Lung microvascular endothelial cell (primary cell): ENCODE measurements at places on chromosomes 1 and 21. TPM values are rescaled to one million over a fixed set of nuclear protein-coding genes. Genes with fewer than 3 reads are reported as not detected.
A peak's percentile ranks its signal among the peaks of the same experiment; 100 is the strongest.

CFHR3 gene
- total RNA-seq, result not detected in 2 replicates

FAM151A gene
- not detected in 2 replicates for total RNA-seq

RSPH1 gene
- not detected in 2 replicates for total RNA-seq

DNA sequence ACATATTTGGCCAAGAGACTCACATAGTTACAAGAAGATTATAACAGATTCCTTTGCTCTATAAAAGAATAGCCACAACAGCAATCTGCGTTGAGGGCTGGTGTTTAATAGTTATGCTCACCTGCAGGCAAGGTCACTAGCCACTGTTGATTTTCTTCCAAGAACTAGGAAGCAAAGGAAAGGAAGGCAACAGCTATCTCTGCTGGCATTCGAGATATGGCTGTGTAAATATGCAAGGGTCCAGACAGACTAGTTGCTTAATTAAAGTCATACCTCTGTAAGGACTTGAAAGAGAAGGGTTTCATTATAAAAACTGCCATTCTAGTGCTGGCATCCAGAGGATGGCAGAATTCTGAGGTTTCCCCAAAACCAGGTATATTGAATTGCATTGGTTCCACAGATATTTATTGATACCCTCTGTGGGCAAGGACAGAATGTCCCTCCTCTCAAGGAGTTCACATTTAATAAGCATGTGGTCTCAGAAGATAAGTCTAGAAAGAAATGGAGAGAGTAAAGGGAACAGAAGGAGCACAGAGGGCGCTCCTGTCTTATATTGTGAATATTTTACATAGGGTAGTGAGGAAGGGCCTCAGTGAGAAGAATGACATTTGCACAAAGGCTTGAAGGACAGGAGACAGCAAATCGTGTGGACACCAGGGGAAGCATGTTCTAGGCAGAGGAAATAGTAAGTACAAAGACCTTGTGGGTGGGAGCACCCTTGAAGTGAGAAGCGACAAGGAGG lies 23.6 kb upstream of the PLEKHA6 start:
- DNase-seq, result no peak

DNA sequence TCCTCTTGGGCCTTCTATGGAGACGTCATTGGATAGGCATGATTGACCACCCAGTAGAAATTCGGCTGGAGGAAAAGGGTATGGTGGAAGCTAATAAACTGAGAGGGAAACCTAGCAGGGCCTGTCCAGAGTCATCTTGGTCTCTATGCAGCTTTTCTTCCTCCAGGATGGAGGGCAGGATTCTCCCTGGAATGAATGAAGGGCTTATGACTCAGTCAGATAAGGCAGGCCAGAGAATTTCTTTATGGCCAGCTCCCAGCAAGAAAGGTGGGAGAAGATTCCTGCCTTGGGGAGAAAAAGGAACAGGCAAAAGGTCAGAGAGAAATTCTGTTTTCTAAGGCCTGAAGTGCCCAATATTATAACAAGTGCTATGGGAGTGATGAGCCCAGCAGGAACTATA lies 17.1 kb downstream of the FBLIM1 start:
- no peak for DNase-seq

DNA sequence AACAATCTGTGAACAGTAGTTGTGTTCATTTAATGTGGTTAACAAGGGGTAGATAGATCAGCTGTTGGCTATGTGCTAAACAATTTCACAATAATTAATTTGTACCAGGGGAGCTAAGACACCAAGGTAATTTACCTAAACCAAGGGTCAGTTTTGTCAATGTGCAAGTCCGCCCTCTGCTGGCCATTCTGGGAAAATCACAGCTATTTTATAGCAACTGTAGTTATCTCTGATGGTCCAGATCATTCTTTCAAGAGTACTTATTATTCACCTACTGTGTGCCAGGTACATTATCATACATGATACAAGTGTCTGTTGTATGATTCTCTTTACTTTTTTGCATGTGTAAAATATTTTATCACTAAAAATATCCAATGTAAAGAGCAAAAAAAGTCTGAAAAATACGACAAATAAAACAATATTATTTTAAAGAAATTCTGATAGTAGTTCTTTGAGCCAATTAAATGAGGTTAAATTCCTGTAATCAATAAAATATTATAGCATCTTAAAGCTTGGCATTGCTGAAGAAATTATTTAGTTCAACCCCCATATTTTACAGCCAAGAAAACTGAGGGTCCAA lies 312.3 kb upstream of the FAM78B start:
- DNase-seq, result peak; percentile 59
